ENCODE measurements at places on chromosomes 4 and X. TPM values are rescaled to one million over a fixed set of nuclear protein-coding genes. Genes with fewer than 3 reads are reported as not detected.
A peak's percentile ranks its signal among the peaks of the same experiment; 100 is the strongest.

- no peaks in the 10 kb centered on the region for H3K27me3 ChIP-seq
- peak overlapping the region; percentile 43 for H3K27ac ChIP-seq
- H3K36me3 ChIP-seq: peaks cover 10% of the 10 kb centered on the region
- DNase-seq: no peak
These were observed 35.8 kb downstream of the RHOH start for GRCh38 chr4:40232610-40233009.

GRCh38 chr4:76737180-76737579, 160.8 kb downstream of the SOWAHB start:
- no peaks in the 10 kb centered on the region for H3K27me3 ChIP-seq
- H3K27ac ChIP-seq: no peak overlapping the region
- DNase-seq: no peak
- no peaks in the 10 kb centered on the region for H3K36me3 ChIP-seq
- no peaks in the 10 kb centered on the region for H3K4me1 ChIP-seq

Gene AADAT
- total RNA-seq: not detected

Gene RXFP1
- not detected for total RNA-seq

- no peak for DNase-seq
- peaks cover 6% of the 10 kb centered on the region for H3K4me1 ChIP-seq
These were observed 214.0 kb upstream of the LEF1 start for GRCh38 chr4:108382751-108383150.

Gene CD38
- 19.0 TPM for total RNA-seq

DNA sequence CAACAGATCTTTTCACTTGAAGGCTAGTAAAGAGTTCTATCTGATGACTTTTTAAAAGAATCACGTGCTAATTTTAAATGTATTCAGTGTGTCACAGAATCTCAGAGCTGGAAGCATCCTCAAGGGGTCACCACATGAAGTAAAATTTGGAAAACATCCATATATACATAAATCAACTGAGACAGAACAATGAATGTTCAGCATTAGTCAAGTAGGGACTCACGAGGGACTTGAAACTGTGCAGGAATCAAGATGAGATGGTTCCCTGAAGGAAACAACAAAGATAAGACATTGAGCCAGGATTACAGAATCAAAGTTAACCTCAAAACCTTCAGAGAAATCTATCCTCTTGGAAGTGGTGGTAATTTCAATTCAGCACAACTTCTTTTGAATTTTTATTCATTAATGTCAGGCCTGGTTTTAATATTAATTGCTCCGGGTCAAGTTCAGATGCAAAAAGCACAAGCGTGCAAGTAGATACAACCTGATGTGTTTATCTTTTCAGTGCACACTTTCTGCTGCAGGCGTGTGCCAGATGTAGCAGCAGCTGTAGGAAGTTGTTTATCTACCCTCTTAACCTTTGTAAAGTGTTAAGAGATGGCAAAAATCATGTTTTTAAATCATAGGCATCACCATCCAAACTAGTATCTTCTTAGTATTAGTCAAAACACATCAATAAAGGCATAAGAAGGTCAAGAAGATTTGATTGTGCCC, 87.7 kb upstream of the SRD5A3 start:
- no peaks in the 10 kb centered on the region for H3K36me3 ChIP-seq
- H3K4me3 ChIP-seq: no peak overlapping the region
- no peaks in the 10 kb centered on the region for H3K4me1 ChIP-seq

- DNase-seq: no peak
- no peak overlapping the region for H3K27ac ChIP-seq
- H3K27me3 ChIP-seq: no peaks in the 10 kb centered on the region
These were observed 223.9 kb upstream of the MAD2L1 start for GRCh38 chr4:120290553-120290952.

Gene RPS6KA3
- 20.9 TPM for total RNA-seq

- no peaks in the 10 kb centered on the region for H3K4me1 ChIP-seq
- H3K27me3 ChIP-seq: no peaks in the 10 kb centered on the region
- H3K4me3 ChIP-seq: no peak overlapping the region
- H3K36me3 ChIP-seq: no peaks in the 10 kb centered on the region
- no peak for DNase-seq
These were observed 31.6 kb upstream of the RPS6KA6 start for GRCh38 chrX:84219551-84219950.

GRCh38 chrX:129318375-129318774, 204.9 kb downstream of the SMARCA1 start:
- H3K27ac ChIP-seq: no peak overlapping the region
- no peaks in the 10 kb centered on the region for H3K27me3 ChIP-seq
- DNase-seq: no peak
- no peaks in the 10 kb centered on the region for H3K36me3 ChIP-seq

DNA sequence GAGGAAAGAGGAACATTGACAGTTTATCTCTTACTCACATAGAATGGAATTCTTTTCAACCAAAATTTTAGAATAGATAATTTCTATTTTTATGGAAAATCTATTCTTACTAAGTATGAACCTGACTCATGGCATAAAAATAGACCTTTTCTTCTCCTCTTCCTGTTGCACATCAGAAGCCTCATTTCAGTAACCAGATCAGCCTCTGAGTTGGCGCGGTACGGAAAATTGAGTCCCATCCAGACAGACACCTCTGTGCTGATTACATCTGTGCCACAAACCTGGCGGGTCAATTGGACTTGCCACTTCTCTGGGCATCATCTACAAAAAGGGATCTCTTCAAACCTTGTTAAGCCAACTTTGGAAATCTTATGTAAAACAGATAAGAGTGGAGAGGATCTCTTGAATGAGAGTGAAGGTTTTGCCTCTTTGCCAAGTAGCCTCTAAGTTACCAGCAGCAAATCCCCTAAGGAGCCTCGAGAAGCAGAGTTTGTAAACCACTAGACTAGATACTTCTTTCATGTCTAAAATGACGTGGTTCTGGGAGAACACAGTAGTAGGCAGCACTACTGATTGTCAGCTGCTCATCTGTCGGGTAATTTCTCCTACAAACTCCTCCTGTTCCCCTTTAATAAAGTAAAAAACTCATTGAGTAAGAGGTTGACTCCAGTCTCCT, 37.4 kb downstream of the TENM3 start:
- no peaks in the 10 kb centered on the region for H3K36me3 ChIP-seq
- no peaks in the 10 kb centered on the region for H3K4me1 ChIP-seq
- H3K27me3 ChIP-seq: no peaks in the 10 kb centered on the region
- H3K27ac ChIP-seq: no peak overlapping the region

GRCh38 chrX:49220100-49220499, 13.0 kb downstream of the CACNA1F start:
- H3K4me1 ChIP-seq: no peaks in the 10 kb centered on the region
- no peak for DNase-seq
- no peaks in the 10 kb centered on the region for H3K36me3 ChIP-seq
- no peak overlapping the region for H3K27ac ChIP-seq

DNA sequence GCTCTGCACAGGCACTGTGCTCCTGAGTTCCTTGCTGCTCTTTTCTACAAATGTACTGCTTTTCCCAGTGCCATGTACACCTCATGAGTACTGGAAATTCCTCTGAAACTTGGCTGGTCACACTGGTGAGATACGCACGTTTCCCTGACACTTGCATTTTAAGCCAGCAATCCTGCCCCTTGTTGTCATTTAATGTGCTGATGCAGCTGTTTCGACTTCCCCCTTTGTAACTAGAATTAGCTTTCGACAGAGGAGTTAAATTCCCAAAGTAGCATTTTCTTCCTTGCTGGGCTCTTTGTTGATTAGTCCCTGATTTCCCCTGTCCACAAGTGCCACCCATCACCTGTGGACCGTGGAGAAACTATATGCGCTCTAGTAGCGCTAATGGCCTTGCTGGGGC, 77.5 kb downstream of the IQCM start:
- no peak overlapping the region for H3K27ac ChIP-seq
- H3K27me3 ChIP-seq: no peaks in the 10 kb centered on the region
- no peak overlapping the region for H3K4me3 ChIP-seq
- H3K36me3 ChIP-seq: no peaks in the 10 kb centered on the region
- H3K4me1 ChIP-seq: no peaks in the 10 kb centered on the region
- no peak for DNase-seq

Gene ELMOD2
- 14.4 TPM for total RNA-seq

DNA sequence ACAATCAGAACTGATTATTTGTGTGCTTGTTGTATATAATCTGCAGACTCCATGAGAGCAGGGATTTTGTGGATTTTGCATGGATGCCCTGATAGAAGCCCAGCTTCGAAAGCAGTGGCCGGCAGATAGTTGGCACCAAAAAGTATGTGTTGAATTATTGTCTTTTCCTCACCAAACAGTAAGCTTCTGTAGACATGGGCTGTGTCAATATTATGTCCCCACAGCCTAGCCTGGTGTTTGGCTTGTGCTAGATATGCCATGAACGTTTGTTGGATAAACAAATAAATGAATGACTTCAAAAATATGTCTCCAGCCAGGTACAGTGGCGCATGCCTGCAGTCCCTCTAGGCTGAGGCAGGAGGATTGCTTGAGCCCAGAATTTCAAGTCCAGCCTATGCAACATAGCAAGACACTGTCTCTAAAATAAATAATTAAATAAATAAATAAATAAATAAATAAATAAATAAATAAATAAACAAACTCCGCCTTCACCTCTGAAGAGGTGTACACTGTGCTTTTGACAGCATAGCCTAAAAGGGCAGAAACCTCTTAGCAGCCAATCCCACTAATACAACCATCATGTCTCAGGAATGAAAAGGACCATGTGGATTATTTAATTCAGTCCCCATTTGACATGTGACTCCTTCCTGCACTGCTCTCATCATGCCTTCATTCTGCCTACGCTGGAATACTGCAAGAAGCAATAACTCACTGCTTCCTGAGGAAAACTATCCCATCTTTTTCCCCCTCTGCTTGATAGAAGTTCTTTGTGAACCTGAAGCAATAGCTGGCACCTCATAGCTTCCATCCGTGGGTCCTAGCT, 335.2 kb downstream of the FBXW7 start:
- no peaks in the 10 kb centered on the region for H3K4me1 ChIP-seq
- no peak for DNase-seq
- no peaks in the 10 kb centered on the region for H3K27me3 ChIP-seq
- no peak overlapping the region for H3K4me3 ChIP-seq
- H3K36me3 ChIP-seq: no peaks in the 10 kb centered on the region

Gene SPARCL1
- total RNA-seq: 1.1 TPM

Gene SSX4
- not detected for total RNA-seq

Gene TET2
- 42.9 TPM for total RNA-seq

GRCh38 chrX:43836435-43837184, 45.6 kb downstream of the MAOB start:
- no peak overlapping the region for H3K27ac ChIP-seq
- H3K27me3 ChIP-seq: no peaks in the 10 kb centered on the region
- no peak for DNase-seq
- no peak overlapping the region for H3K4me3 ChIP-seq

Gene AVPR2
- not detected for total RNA-seq

DNA sequence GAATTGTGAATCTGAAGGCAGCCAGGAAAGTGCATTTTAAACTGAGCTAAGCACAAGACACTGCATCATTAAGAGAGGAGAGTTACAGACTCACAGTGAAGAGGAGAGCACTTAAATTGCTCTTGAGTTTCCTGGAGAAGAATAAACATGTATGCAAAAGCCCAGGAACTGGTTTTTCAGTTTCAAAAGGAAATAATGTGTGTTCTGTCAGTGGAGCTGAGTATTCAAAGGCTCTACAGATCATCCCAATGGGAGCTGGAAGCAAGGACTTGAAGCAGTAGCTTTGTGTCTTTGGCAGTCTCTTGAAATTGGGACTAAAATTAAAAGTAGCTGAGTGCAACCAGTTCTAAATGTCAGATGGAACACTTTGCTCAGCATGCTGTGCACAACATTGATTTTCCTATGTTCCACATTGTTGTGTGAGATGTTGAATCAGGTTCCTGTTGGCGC, 147.5 kb upstream of the ANK2 start:
- H3K4me1 ChIP-seq: no peaks in the 10 kb centered on the region
- no peak overlapping the region for H3K27ac ChIP-seq
- H3K4me3 ChIP-seq: no peak overlapping the region
- no peak for DNase-seq

DNA sequence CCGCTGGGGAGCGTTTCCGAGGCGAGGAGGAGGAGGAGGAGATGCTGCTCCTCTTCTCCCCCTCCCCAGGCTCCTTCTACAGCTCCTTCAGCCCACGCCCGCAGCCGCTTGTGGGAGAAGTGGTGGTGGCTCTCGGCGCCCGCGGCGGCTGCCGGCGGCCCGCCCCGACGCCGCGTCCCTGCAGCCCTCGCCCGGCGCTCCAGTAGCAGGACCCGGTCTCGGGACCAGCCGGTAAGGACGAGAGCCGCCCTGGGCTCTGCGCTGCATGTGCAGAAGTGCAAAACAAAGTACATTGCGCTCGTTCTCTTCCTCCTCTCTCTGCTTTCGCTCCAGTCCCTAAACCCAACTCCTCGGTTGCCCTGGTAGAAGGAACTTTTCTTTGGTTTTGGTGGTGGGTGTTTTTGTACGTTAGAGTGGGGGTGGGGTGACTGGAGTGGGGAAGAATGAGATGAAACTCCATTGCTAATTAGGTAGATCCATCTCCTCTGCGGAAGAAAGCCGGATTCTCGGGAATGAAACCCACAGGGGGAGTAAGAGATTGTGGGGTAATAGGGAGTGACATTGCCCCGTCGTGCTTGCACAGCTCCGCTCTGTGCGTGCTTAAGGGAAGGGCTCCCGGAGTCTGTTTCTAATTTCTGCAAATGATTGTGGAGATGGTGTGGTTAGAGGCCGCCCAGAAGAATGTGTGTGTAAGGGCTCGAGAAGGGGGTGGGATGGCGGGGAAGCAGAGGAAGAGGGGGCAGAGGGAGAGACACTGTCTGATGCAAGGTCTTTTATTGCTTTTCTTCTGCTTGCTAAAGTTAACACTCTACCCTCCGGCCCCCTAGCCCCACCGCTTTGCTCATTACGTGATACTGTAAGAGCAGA, 677 bp downstream of the PTPN13 start:
- no peak for DNase-seq
- H3K4me1 ChIP-seq: no peaks in the 10 kb centered on the region
- no peaks in the 10 kb centered on the region for H3K36me3 ChIP-seq
- peak overlapping the region; percentile 48 for H3K4me3 ChIP-seq
- H3K27me3 ChIP-seq: peaks cover 5% of the 10 kb centered on the region

GRCh38 chrX:40176351-40177116, 78.8 kb upstream of the BCOR start:
- H3K27ac ChIP-seq: peak overlapping the region; percentile 96
- no peaks in the 10 kb centered on the region for H3K36me3 ChIP-seq
- peak overlapping the region; percentile 63 for H3K4me3 ChIP-seq

- no peak for DNase-seq
- no peak overlapping the region for H3K4me3 ChIP-seq
- no peak overlapping the region for H3K27ac ChIP-seq
- no peaks in the 10 kb centered on the region for H3K4me1 ChIP-seq
- no peaks in the 10 kb centered on the region for H3K27me3 ChIP-seq
These were observed 105.0 kb downstream of the NDST3 start for GRCh38 chr4:118139241-118139640.

Measured in GM12878 (cell line).